ENCODE measurements at places on chromosomes 4 and X.
A peak's percentile ranks its signal among the peaks of the same experiment; 100 is the strongest.

DNA sequence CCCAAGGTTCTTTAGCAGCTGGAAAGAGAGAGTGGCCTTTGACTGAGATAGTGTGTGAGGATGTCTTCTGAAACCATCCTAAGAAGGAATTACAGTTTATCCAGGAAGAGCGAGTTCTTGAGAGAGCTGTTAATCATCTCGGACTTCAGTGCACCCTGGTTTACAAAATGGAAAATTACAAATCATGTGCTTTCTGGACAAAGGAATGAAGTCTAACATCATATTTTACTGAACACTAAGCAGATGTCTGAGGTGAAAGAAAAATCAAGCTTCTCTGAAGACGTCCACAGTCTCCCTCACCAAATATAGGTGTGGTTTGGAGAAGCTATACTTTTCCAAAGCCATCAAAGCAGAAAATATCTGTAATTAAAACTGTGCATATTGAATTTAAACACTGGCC lies 30.8 kb upstream of the CYP2U1 start:
- no peak for DNase-seq

GRCh38 chr4:146545102-146545501 lies 23.4 kb upstream of the SLC10A7 start:
- DNase-seq, result no peak

DNA sequence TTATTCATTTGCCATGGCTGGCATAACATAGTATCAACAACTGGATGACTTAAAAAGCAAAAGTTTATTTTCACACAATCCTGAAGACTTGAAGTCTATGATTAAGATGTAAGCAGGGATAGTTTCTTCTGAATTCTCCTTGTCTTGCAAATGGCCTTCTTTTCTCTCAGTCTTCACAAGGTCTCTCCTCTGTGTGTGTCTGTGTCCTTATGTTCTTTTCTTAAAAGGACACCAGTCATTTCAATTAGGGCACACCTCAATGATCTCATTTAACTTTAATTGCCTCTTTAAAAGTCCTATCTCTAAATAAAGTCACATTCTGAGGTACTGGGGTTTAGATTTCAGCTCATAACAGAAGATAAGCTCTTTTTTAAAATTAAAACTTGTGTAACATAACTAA lies 399.7 kb downstream of the PABPC4L start:
- DNase-seq, result no peak

DNA sequence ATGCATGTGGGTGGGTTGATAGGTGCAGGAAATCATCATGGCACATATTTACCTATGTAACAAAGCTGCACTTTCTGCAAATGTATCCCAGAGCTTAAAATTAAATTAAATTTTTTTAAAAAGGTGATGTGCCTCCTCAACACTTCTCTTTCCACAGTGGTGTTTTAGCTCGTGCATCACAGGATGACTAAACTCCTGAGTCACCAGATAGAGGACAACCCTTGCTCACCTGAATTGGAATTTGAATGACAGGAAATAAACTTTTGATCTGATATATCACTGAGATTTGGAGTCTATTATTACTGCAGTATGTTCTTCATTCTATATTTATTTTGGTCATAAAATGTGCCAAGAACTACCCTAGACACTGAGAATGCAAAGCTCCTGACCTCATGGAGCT lies 185.3 kb downstream of the MAPK10 start:
- DNase-seq, result no peak

DNA sequence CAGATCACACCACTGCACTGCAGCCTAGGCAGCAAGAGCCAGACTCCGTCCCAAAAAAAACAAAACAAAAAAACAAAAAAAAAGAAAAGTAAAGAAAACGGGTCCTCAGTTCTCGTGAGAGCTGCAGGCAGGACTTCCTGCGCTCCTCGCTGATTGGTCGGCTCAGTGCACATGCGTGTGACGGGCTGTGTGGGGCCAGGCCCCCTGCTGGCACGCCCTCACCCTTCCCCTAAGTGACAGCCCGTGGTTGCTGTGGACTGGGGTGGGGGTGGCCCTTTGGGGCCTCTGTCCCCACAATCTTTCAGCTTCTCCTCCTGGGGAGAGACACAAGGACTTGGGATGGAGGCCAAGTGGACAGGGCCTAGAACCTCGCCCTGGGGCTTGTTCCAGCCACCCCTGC lies at the start of gene FAM9B:
TSS of gene FAM9B (minus strand) at position 139 of the 400 bp plus-strand sequence. CDS start 1,141 bp downstream, outside the sequence.
- DNase-seq, result no peak

DNA sequence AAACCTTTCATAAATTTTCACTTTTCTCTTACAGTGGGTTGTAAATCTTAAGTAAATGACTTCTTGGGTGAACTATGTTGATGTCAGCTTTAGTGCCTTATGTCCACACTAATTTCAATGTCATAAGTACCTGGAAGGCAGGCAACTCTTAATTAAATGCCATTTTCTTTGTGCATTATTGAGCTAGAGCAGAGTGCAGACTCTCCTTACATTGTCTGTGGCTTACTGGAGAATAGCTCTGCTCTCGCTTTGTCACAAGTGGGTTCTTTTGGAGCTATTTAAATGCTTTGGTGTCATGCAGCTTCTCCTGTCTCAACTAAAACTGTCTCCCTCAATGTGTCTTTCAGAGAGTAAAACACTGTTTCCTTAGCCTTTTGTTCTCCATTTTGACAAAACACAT lies 411.6 kb downstream of the STIM2 start:
- no peak for DNase-seq

GRCh38 chrX:49192722-49193328 lies 6.7 kb upstream of the PRICKLE3 start:
- DNase-seq, result no peak

DNA sequence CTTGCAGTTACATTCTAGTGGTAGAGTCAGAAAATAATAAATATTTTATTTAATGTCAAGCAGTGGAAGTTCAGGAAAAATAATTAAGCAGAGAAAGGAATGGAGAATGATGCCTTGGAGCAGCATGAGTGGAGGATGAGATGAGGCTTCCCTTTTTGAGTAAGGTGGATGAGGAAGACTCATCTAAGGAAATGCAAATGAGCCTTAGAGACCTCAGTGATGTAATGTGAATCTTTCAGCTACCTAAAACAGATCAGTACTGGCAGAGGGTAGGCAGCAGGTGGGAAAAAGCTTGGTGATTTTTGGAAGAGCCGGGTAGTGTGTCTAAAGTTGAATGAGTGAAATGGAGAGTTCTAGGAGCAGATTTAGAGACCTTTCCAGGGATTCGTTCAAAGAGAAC lies 118.2 kb downstream of the GRID2 start:
- no peak for DNase-seq

DNA sequence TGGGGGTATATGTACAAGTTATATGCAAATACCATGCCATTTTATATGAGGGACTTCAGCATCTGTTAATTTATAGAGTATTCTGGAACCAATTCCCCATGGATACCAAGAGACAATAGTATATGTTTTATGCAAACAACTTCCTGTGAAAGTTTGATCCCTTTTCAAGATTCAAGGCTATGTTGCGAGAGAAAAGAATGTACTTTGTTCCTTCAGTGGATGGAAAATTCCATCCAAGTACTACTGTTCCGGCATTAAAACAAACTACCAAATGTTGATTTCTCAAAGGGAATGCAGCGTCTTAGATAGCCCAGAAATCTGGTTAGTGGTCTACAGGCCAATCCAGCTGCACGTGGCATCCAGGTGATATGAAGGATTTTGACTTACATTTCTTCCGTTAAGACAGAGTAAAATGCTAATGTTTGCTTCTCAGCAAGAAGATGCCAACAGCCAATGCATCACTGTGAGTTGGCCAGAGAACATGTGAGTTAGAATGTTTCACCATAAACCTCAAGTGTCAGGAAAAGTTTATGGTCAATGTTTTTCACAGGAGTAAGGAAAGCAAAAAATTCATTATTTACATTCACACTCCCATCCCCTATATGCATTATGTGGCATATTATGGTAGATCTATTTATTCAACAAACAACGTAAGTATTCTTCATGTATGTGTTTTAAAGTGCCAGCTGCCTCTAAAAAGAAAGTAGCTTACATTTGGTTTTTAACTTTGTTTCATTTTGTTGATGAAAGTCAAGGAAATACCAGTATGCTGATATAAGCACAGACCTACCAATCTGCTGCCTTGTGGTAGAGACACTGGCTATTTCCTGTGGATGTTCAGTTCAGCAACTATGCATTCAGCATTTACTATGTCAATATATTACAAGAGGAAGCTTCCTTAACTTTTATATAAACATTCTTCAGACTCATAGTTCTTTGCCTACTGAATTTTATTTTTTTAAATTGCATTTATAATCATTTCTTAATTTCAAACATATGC lies 44.4 kb downstream of the METTL14 start:
- no peak for DNase-seq

DNA sequence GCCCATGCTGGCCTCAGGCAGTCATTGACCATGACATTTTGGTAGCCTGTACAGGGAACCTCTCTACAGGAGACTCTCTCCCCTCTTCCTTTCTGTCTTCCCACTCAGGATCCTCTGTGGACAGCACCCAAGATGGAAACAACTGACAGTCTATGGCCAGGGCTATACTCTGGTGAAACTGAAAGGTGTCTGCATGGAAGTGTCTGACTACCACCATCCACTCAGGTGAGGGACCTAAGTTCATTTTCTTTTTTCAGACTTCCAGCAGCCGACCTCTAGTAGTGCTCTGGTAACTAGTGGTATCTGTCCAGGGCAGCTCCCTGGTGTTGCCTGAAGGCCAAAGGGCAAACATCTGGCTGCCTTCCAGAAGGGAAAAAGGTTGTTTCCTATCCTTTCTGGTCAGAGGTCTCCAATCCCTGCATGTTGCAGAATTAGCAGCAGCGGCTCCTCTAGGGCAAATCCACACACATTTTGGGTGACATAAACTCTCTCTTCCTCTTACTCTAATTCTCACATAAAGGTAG lies 804.5 kb downstream of the C4orf33 start:
- DNase-seq, result no peak

- DNase-seq, result peak; percentile 72
These were observed 994 bp downstream of the GALNT7 start for GRCh38 chr4:173169428-173170181.

DNA sequence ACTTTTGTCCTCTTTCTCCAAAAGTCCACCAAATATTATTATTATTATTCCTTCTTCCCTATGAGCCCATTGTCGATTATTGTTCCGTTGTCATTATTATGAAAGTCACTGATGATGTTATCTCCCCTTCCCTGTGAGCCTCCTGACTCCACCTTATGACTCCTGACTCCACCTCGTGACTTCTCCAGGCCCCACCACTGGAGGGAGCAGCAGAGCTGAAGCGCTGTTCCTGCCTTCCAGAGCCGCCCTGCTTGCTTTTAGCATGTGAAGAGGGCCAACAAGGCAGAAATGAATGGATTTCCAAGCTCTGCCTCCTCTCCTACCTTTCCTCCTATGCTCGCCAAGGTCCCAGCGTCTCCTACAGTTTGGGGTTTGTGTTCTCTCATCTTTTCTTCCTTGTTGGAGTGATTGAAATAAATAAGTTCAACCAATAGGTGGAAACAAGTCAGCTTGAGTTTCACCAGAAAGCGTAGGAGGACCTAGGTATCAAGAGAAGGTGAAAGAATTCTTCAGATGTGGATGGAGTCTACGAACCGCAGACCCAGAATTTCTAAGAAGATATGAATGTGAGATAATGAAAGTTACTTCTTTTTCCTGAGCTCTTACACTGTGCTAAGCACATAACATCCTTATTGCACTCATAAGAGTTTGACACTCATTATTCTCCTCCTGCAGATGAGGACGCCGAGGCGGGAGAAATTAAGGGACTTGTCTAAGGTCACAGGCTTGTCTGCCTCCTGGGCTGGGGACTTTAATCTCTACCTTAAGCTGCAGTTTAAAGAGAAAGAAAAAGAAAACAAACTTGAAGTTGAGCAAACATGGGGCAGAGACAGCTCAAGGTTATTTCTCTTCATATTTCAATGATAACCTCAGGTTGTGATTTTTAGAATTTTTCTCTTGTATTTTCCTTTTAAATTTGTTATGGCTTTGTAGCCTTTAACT lies 26.1 kb downstream of the IGSF1 start:
- no peak for DNase-seq

DNA sequence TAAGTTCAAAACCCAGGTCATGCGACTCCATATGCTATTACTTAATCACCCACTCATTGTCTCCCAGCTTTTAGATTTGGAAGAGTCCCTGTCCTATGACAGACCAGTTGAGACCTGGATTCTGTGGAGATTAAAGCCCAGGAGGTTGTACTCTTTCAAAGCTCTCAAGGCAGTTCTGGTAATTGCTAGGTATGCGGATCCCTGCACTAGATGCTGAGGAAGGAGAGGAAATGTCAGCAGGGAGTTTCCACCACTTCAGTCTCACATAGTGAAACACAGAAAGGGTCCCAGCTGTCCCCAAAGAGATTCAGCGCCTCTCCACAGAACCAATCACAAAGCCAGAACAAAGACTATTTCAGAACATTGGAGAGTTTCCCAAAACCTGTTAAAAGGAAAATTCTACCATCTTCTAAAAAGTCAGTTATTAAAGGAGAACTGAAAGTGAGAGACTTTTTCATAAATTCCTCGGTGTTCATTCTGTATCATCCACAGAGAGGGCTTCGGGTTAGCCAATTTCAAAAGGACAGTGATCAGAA lies 53.4 kb downstream of the IRF2 start:
- no peak for DNase-seq

DNA sequence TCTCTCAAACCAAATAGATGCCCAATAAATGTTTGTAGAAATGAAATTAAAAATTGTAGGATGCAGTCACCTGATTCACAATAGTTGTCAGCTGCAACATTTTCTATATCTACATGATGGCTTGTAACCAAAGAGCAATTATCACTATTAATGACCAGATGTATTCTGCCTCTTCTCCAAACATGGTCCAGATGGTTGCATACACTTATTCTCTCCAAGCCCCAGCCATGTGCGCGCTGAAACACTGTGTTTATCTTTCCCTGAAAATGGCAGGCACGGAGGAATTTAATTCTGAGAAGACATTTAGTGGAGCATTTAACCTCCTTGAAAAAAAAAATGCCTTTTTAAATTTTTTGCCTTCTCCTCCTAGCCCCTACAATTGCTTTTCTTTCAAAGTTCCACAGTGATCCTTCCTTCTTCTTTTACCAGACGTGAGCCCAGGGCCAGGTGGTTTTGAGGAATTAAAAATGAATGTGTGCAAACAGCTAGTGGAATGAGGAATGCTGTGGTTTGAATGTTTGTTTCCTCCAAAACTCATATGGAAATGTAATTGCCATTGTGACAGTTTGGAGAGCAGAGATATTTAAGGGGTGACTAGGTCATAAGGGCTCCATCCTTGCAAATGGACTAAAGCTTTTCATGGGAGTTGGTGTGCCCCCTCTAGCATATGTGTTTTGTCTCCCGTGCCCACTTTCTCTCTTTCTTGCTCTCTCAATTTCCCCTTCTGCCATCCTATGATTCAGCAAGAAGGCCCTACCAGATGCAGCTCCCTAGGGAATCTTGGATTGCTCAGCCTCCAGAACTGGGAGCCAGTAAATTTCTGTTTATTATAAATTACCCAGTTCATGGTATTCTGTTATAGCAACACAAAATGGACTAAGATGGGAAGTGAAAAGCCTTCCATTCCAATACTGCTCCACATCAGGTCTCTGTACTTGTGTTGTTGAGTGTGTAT lies 136.0 kb downstream of the GABRB1 start:
- DNase-seq, result no peak

- no peak for DNase-seq
These were observed 37.4 kb upstream of the SPON2 start for GRCh38 chr4:1209821-1210220.

Measured in activated B cell treated with CpG ODN at 0.5 μM for 24 hours (primary cell).